ENCODE measurements at places on chromosomes 6 and 20.

DNA sequence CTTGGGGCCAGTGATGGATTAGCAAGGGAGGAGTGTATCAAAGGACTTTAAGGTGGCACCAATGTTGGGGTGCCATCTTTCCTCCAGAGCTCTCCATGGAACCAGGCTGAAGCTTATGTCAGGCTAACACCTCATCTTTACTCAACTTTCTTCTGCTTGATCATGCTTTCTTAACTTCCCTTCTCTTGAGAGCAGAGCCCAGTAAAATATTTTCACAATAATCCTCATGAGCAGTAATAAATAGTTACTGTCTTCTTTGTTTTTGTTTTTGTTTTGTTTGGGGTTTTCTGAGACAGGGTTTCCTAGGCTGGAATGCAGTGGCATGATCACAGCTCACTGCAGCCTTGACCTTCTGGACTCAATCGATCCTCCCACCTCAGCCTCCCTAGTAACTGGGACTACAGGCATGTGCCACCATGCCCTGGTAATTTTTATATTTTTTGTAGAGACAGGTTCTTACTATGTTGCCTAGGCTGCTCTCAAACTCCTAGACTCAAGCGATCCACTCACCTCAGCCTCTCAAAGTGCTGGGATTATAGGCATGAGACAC lies 127.9 kb upstream of the TOP1 start:
- no peak for DNase-seq

DNA sequence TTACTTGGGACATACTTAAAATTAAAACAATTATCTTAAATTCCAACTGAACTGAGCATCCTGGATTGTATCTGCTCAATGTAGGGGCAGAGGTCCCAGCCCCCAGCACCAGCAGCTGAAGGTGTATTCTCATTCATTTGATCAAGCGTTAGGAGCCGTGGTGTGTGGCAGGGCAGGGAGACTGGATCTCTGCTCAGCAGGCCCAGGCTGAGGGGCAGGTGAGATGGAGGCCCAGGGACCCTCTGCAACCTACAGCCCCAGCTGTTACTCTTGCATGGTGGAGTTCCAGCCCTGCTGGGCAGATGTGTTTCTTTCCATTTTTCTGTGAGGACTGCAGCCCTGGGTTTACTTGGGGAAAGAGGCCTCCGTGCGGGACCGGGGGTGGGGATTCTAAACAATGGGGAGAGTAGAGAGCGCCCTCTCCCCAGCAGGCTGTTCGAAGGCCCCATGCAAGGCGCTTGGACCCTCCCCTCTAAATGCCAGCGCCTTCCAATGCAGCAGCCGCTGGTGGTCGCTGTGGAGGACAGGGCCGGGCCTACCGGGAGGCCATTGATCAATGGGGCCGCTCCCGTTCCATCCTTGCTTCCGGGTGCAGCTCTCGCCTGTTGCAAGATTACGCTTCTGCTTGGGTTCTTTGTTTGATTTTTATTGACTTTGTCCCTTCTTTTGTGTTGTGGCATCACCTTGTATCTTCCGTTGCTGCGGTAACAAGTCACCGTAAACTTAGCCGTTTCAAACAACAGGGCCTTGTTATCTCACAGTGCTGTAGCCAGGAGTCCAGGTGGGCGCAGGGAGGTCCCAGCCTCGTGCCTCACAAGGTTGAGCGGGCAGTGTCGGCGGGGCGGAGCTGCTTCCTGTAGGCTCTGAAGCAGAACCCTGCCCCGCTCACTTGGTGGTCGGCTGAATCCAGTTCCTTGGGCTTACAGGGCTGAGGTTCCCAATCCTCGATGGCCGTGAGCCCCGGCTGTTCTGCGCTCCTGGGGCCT lies 134.8 kb upstream of the PHACTR3 start:
- no peak for DNase-seq

GRCh38 chr20:35091816-35092523 lies 637 bp downstream of the TRPC4AP start:
- no peak for DNase-seq

DNA sequence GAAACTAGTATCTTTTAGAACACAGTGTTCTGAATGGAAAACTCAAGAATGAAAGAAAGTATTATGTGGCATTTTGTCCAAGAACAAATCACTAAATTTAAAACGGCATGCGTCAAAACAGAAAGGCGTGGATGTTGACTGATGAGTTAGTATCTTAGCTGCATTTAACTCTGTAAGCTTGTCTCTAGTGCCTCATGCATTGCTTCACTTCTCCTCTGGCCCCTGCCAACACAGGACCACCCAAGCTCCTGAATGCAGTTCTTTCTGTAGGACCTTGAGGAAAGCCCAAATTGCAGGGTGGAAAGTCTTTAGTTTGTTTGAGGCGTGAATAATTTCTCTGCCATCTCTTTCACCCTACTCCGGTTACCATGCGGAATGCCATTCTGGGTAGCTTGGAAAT lies 632.2 kb downstream of the COL12A1 start:
- DNase-seq = no peak

- DNase-seq = no peak
Observed at GRCh38 chr6:43465948-43466347, 10.6 kb upstream of the DLK2 start.

DNA sequence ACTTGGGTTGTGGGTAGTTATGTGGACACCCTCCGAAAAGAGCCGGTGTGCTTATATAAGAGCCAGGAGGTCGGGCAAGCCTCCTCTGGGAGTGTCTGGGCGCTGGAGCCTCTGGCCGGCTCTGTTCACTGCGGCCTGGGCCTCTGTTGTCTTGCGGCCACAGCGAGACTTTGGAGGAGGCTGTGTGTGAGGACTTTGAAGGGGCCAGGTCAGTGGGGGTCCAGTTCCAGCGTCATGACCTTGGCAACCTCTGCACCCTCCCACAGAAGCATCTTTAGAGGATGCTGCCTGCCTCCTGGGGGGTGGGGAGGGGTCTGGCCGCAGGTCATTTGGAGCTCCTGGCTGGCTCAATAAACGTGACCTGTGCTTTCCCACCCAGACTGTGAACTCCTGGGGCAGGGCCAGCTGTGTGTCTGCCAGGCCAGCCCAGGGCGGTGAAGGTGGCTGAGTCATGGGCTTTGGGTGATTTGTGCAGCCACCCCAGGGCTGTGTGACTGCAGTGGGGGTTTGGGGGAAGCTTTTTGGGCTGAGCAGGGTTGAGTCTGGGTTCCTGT lies 1.2 kb downstream of the TCEA2 start:
- DNase-seq = no peak

DNA sequence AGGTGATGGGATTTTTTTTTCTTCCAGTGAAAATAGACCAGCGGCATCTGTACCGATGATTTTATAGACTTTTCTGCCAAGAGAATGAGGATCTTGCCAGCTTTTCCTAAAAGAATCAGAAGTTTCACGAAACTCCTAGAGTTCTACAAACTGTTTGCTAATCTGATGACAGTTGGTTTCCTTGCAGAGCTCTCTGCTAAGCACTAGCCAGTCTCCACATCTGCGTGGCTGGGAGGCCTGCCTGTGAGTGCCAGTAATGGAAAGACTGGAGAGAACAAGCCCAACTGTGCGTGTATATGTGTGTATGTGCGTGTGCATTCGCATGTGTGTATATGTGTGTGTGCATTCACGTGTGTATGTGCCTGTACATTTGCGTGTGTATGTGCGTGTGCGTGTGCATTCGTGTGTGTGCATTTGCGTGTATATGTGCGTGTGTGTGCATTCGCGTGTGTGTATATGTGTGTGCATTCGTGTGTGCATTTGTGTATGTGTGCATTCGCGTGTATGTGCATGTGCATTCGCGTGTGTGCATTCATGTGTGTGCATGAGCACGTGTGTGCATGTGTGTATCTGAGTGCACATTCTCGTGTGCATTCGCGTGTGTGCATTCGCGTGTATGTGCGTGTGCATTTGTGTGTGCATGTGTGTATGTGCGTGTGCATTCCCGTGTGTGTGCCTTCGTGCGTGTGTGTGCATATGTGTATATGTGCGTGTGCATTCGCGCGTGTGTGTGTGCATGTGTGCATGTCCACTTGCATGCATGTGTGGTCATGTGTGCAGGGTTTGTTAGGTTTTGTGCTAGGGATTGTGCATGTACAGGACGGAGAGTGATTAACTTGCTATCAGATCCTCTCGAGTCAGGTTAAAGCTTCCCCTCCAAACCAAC lies 379.4 kb downstream of the TAF4 start:
- DNase-seq = no peak

- DNase-seq = no peak
Observed at GRCh38 chr6:132334521-132334885, 66.8 kb downstream of the MOXD1 start.

GRCh38 chr6:52596371-52597028 lies 19.6 kb upstream of the TRAM2 start:
- no peak for DNase-seq

DNA sequence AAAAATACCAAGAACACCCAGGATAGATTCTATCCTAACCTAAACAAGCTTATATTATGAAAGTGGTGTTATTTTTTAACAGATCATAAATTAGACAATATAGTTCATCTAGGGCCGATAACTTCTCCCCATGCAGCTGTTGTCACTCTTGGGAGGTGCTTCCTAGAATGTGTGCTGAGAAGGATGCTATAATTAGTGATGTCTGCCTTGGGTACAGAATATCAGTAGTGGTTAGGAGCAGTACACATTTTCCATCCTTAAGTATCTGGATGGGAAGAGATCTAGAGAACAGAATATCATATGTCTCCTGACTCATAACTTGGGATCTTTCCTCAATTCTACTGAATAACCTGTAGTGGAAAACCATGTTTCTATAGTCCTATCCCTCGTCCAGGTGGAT lies 214.5 kb downstream of the BCKDHB start:
- no peak for DNase-seq

DNA sequence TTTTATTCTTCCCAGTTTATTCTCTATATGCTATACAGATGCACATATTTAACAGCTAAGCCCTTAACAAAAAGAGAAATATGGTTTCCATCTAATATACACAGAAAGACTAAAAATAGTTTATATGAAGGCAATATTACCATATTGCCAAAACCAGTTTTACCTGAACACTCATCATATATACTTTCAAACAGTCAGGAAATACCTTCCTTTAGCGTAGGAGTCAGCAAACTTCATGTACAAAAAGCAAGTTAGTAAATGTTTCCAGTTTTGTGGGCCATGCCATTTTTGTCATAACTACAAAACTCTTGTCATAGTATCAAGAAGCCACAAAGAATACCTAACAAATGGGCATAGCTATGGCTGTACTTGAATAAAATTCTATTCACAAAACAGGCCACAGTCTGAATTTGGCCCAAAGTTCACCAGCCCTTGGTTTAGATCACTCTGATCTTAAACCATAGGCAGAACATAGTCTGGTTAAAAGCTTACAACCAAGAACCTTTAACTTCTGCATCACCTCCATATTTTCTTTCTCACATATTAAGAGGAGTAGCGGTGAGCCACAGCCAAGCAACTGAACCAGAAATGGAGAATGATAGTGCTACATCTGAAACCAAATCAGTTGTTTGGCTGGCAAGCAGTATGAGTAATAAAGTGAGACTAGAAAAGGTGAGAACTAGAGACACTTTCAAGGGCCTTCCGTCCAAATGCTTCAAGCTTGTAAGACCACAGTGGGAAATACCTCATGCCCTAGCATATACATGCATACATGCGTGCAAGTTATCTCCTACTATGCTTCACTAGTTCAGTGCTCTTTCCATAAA lies 116.6 kb downstream of the PTPRK start:
- no peak for DNase-seq

GRCh38 chr6:70956451-70957283 lies at the start of gene B3GAT2:
Gene B3GAT2, minus strand, starts transcription at chr6:70957060. Its CDS starts 631 bp downstream, at chr6:70956429.
- DNase-seq = no peak

GRCh38 chr6:144908004-144908403 lies 622.9 kb downstream of the UTRN start:
- DNase-seq = no peak

- DNase-seq = no peak
Observed at GRCh38 chr6:34237722-34238584, 1.3 kb downstream of the HMGA1 start.

- no peak for DNase-seq
Observed at GRCh38 chr20:42779216-42779615, 410.5 kb downstream of the PTPRT start.

- no peak for DNase-seq
Observed at GRCh38 chr20:17403461-17403860, 127.7 kb downstream of the BFSP1 start.

DNA sequence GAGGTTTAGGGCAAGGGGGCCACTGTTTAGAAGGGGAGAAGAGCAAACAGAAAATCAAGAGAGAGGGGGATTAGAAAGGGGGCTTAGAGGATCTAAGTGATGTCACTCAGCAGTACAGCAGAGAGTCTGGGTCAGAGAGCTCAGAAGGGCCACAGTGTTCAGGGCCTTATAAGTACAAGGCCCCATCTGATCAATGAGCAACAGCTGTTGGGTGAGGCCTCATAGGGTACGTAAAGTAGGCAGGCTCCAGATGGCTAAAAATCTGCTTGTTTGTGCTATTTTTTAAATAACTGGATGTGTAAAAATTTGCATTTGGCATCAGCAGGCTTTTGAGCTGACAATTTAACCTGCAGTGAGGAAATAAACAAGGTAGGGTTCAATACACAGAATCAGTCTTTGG lies 149.8 kb downstream of the SH3BGRL2 start:
- DNase-seq = no peak

- DNase-seq = no peak
Observed at GRCh38 chr6:151911401-151911800, 103.9 kb downstream of the ESR1 start.

DNA sequence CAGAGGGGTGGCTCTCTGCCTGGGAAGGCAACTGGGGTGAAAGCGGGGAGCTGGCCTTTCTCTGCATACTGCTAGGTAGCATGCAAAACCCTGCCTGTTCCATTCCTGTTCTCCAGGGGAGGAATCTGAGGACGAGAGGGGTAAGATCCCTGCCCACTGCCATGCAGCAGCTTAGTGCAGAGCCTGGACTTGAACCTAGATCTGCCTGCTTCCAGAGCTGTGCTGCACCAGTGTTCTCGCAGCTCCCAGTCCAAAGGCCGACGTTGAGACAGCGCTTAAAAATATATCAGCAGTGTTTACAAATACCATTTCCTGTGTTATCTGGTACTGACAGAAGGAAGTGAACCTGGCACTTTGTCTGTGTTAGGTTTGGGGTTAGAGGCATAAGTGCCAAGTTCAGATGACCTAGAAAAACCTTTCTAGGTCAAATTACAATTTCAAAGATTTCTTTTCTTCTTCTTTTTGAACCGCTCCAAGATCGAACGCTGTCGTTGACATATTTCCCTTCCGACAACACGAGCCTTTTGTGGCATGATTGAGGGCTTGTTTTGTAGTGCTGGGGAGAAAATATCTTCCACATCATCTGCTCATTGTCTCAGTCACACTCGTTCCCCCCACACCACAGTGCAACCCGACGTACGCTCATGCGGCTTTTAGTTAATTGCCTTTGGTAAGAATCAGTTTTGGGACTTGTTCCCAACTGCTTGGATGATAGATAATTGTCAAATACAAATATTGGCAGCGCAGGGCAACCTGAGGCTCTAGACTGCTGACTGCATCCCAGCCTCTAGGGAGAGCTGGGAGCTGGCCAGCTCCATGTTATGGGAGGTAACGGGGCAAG lies 44.6 kb downstream of the TOX2 start:
- DNase-seq = no peak

DNA sequence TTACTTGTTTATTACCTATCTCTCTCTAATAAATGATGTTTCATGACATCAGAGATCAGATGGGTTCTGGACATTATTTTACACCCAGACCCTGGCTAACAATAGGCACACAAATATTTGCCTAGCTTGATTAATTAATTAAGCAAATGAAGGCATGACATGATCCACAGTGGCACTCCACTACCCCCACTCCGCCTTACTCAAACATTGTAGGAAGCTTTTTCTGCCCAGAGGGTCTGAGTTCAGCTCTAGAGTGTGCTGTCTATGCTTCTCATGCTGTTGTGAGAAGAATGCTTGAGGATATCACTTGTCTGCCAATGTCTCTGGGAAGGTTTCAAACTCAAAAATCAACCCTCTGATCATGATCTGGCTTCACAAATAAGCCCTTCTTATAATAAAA lies 45.0 kb downstream of the TRAM2 start:
- no peak for DNase-seq

GRCh38 chr20:21801193-21801592 lies 95.7 kb downstream of the PAX1 start:
- DNase-seq = no peak

Data from stimulated activated CD8-positive, alpha-beta memory T cell treated with anti-CD3 and anti-CD28 coated beads, Interleukin-7, amount 100 ng/mL, for 48 hours (primary cell).